A549 treated with AZD2906 at 1 μM for 4 hours (cell line): ENCODE measurements at places on chromosomes 13 and 19. TPM values are rescaled to one million over a fixed set of nuclear protein-coding genes. Genes with fewer than 3 reads are reported as not detected.

POP4 gene
- 192 to 212 TPM (median 197 TPM) in 5 replicates for total RNA-seq

NLRP5 gene
- total RNA-seq, result 0.02 to 0.07 TPM (median 0.05 TPM) in 4 of 5 replicates, not detected in the other

TEKTIP1 gene
- total RNA-seq, result 0.16 to 0.21 TPM (median 0.20 TPM) in 3 of 5 replicates, not detected in the others

CRTC1 gene
- 3.1 to 5.6 TPM (median 4.8 TPM) in 5 replicates for total RNA-seq

ZNF541 gene
- 0.03 to 0.06 TPM (median 0.05 TPM) in 4 of 5 replicates, not detected in the other for total RNA-seq

ESD gene
- 81.0 to 94.9 TPM (median 84.7 TPM) in 5 replicates for total RNA-seq

ZNF575 gene
- total RNA-seq, result 1.2 to 2.6 TPM (median 2.2 TPM) in 5 replicates

PPM1N gene
- 6.2 to 9.9 TPM (median 6.9 TPM) in 5 replicates for total RNA-seq

ZNF726 gene
- total RNA-seq, result 0.41 to 0.60 TPM (median 0.46 TPM) in 5 replicates

FKRP gene
- 18.3 to 19.9 TPM (median 19.0 TPM) in 5 replicates for total RNA-seq

SSBP4 gene
- 37.8 to 50.9 TPM (median 47.3 TPM) in 5 replicates for total RNA-seq

ZNF345 gene
- 0.11 to 0.19 TPM (median 0.17 TPM) in 4 of 5 replicates, not detected in the other for total RNA-seq

VSTM2B gene
- not detected in 5 replicates for total RNA-seq

DDA1 gene
- 51.2 to 57.9 TPM (median 54.8 TPM) in 5 replicates for total RNA-seq

ARL11 gene
- not detected in 5 replicates for total RNA-seq

TCF3 gene
- total RNA-seq, result 51.1 to 71.0 TPM (median 65.6 TPM) in 5 replicates

ZNF560 gene
- total RNA-seq, result not detected in 5 replicates

KIR3DL2 gene
- total RNA-seq, result not detected in 5 replicates

KASH5 gene
- 0.10 TPM in 1 of 5 replicates, not detected in the others for total RNA-seq
